ENCODE measurements at places on chromosomes 2 and 18.

- no peak for DNase-seq
Measured at GRCh38 chr2:37898448-37898847, 26.6 kb upstream of the RMDN2 start.

- no peak for DNase-seq
Measured at GRCh38 chr18:9594823-9595596, 19.3 kb downstream of the PPP4R1 start.

DNA sequence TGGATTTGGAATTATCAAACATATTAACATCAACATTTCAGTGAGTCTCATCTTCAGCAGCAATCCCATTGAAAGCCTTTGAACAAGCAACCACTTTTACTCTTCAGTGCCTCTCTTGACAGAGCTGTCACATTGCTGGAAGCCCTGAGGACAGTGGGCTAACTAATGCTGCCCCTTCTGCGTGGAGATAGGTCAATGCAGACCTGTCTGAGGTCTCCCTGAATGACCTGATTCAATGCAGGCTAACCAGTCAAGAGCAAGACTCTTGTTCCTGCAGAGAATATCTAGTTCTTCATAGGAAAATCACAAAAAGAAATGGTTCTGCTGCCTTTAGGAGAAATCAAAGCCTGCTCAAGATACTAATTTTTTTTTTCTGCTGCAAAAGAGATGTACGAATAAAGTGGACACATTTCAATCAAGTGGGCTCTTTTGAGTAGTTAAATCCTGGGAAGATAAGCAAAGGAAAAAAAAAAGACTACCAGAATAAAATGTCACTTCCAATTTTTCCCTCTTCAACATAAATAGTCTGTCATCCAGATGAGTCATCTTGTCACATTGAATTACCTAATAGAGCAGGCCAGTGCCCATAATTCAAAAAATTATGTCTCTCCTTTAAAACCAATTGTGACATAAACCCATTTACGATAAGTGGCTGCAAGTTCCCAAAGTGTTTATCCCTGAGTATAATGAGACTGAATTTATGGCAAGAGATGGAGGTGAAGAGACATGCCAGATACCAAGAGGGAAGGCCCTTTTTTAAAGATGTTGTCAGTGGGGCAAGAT is 1269.0 kb upstream of the DDX18 start:
- no peak for DNase-seq

- no peak for DNase-seq
Measured at GRCh38 chr2:148739454-148740105, 95.0 kb downstream of the EPC2 start.

- DNase-seq: no peak
Measured at GRCh38 chr2:132479155-132479554, 62.5 kb downstream of the GPR39 start.

- DNase-seq: no peak
Measured at GRCh38 chr18:8063733-8064132, 496.6 kb downstream of the PTPRM start.

GRCh38 chr2:149562324-149562723 is 25.3 kb downstream of the MMADHC start:
- no peak for DNase-seq

DNA sequence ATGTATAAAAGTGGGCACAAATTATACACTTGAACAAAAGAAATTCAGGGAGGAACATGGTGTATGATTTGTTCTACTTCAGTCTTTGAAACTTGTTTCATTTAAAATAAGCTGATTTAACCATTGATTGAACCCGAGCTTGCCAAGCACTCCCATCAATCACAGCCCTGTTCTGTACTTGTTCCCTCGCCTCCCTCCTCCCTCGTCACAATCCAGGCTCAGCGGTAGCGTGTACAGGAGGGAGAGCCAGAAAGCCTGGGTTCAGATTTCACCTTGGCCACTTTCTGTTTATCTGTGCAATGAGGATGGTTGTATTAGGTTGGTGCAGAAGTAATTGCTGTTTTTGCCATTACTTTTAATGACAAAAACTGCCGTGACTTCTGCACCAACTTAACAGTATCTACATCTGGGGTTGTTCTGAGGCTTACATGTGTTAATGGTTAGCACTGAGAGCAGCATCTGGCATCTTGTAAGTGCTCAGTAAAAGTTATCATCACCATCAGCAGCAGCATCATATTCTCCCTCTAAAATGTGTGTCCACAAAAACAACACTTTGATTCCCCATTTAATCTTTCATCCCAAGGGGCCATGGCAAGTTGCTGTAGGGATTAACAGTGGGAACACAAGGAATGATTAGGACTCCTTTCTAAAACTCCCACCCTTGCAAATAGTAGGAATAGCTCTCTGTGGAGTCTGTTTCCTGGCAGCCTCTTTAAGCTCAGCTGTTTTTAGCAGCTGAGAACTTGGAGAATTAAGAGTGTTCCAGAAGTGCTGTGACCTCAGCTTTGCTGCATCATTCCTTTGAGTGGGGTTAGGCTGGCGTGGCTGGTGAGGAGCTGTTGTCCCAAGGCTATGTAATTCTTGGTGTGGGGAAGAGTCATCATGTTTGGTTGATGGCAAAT is 4.7 kb downstream of the DPYSL5 start:
- DNase-seq: peak; percentile 47

- no peak for DNase-seq
Measured at GRCh38 chr2:32464431-32464830, 107.6 kb downstream of the BIRC6 start.

GRCh38 chr2:46380038-46380940 is 83.1 kb downstream of the EPAS1 start:
- no peak for DNase-seq

- peak; percentile 77 for DNase-seq
Measured at GRCh38 chr2:222939208-222939856, 78.5 kb downstream of the ACSL3 start.

Data from neural progenitor cell (in vitro differentiated cells).